Right renal pelvis (tissue), 4 donors: ENCODE measurements at places on chromosomes 7 and 10. TPM values are rescaled to one million over a fixed set of nuclear protein-coding genes. Genes with fewer than 3 reads are reported as not detected.

DNA sequence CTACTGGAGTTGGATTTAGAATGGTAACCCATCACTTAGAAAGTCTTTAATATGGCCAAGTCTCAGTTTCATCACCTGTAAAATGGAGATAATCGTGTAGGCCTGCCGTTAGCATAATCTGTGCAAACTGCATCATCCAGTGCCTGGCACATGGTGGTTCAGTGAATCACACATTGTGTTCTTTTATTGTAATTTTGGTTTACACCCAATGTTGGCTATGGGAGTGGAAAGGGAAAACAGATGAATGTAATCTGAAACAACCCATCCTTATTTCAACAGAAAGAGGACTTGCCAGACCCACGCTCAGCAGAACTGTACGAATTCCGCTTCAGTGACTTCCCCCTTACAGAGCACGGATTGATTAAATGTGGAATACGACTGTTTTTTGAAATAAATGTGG is 27.5 kb downstream of the PDE6C start:
- no peak for DNase-seq

GRCh38 chr7:34759477-34760125 is 101.6 kb downstream of the NPSR1 start:
- no peak for DNase-seq

- DNase-seq = no peak
Observed at GRCh38 chr7:137904833-137905232, 58.1 kb upstream of the DGKI start.

Gene CH25H
- polyA plus RNA-seq = not detected

Gene SUN3
- 0.44 TPM for polyA plus RNA-seq
